ENCODE measurements at places on chromosomes 6 and 20.

DNA sequence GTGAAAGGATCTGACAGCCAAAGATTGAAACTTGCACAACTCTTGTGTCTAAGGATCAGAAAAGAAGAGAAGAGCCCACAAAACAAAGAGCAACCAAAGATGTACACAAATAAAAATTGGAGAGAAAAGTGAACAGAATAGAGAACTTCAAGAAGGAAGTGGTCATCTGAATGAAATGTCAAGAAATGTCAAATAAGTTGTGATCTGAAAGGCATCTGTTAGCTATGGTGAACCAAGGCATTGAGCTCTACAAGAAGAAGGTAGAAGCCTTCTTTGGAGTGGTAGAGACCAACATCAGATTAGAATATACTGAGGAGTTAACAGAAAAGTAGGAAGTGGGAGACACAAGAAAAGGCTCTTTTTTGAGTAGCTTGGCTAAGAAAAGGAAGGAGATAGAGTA, 28.5 kb downstream of the IL17F start:
- no peak for DNase-seq

- peak; percentile 46 for DNase-seq
These were observed 40.1 kb downstream of the ILRUN start for GRCh38 chr6:34656378-34657036.

- no peak for DNase-seq
These were observed 9.6 kb upstream of the PLG start for GRCh38 chr6:160692369-160692959.

DNA sequence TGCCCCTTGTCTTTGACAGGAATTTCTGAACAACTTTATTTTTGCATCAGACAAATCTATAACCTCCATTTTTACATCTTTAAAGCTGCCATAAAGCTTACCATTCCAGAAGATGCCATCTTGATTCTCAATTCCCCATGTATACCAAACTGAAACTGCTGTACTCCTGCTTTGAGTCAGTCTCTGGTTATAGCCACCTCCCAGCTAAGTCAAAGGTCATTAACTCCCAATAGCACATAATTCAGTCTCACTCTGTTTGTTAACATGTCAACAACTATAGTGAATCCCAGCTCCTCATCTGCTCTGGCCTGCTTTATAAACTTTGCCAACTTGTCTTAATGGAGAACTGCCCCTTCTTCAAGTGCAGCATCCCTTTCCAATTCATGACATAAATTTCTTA, 343.6 kb downstream of the FRK start:
- DNase-seq: no peak

DNA sequence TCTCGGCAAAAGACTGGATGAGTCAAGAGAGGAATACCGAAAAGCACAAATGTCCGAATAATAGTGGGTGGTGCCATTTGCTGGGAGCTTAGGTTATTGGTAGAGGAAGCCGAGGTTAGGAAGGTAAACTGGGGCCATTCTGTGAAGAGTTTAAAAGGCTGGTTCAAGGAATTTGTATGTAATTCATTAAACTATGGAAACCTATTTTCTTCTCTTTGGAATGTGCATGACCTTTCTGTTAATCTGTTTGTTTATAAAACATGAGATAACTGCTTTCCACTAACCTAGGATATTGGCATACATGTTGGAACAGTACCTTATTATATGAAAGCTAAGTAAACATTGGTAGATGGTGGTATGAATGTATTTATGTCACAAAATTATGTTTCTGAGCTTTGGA, 71.8 kb downstream of the LCA5 start:
- DNase-seq: no peak

DNA sequence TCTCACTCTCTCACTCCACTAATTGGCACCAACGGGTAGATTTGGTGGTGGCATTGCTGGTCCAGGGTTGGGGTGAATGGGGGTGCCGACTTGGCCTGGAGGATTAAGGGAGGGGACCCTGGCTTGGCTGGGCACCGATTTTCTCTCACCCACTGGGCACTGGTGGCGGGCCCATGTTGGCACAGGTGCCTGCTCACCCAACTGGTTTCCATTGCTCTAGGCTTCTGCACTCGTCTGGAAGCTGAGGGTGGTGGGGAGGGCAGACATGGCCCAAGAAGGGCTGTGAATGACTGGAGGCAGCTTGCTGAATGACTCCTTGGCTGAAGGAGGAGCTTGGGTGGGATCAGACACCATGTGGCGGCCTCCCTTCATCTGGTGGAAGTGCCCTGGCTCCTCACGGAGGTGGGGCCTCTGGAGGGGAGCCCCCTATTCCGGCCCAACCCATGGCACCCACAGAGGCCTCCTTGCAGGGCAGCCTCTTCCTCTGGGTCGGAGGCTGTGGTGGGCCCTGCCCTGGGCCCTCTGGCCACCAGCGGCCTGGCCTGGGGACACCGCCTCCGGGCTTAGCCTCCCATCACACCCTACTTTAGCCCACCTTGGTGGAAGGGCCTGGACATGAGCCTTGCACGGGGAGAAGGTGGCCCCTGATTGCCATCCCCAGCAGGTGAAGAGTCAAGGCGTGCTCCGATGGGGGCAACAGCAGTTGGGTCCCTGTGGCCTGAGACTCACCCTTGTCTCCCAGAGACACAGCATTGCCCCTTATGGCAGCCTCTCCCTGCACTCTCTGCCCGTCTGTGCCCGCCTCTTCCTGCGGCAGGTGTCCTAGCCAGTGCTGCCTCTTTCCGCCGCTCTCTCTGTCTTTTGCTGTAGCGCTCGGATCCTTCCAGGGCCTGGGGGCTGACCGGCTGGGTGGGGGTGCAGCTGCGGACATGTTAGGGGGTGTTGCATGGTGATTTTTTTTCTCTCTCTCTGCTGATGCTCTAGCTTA, 11.2 kb downstream of the VEGFA start:
- DNase-seq: no peak

GRCh38 chr20:59822291-59823029, 111.0 kb downstream of the SYCP2 start:
- DNase-seq: no peak

GRCh38 chr6:142816031-142816430, 128.9 kb downstream of the HIVEP2 start:
- no peak for DNase-seq

DNA sequence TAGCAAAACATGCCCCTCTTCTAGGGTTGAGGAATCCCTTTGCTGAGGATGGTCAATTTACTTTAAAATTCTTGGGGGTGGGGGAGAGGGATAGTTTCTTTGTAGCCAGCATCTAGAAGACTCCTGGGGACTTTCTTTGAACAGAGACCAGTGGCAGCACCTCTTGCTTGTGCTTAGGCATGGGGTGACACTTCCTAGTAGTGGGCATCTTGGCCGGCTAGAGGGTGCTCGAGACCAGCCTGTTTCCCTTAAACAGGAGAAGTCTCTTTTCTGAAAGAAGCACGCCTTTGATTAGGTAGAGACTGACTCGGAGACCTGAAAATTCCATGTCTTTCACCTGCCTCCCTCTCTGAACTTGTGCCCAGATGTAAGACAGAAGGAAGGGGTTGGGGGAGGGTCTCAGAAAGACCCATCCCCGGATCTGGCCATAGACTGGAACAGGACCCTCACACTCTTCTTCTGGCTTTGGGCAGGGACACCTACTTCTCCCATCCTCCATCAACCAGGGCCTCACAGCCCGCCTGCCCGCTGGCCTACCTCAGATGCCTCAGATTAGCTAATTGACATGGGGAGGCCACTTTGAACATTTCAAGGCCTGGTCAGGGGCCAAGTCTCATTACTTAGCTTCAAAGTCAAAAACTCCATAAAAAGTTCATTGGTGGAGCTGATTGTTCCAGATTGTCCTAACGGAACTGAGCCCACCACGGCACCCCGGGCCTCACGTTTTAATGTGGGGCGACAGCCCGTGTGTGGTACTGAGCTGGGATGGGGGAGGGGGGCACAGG, 172.2 kb downstream of the CDC5L start:
- DNase-seq: no peak

DNA sequence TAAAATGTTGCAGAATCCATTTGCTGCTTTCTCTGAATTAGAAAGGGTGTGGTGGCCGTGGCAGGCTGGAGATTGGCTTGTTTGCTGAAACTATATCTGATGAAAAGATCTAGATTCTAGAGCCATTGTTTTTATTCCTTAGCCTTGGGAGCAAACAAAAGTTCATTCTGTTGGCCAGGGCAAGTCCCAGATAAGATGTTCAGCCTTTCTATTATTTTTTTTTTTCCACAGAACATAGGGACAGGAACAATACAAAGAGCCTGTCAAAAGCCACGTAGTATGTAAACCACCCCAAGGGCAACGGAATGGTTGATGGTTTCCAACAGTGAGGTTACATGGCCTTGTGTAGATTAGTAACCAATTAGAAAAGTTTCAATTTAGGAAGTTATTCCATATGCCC, 119.9 kb upstream of the SLC22A16 start:
- DNase-seq: no peak

DNA sequence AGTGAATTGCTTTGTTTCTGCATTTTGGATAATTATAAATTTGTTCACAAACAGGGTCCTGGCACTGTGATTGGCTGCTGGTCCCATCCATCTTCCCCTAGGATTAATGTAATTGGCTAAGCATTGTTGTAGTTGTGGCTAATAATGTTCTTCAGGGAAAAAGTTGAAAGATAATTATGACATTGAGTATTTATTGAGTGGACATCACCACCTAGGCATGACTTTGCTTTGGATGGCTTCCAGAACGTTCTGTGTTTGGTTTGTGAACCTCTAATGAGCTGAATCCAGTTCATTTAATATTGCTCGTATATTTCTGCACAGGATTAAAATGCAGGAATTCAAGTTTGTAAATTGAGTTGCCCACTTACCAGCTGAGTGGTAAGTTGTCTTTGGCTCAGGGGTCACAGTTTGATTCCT, 55.1 kb downstream of the ARID1B start:
- DNase-seq: no peak

DNA sequence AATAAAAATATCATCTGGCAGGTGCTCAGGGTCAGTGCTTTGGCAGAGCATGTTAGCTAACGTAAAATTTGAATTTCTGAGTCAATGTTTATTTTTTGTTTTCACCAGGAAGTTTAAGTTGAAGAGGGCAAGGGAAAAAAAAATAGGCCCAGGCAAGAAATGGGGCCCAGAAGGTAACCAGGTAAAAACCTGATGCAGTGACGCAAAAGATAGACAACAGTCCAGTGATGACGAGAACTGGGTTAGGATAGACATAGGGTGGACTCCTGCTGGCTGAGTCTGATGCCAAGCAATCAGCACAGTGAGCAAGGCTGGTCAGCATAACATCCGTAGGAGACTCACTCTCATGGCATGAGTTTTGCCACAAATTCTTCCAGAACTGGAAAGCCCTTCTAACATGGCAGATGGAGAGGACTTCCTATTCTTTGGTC, 42.2 kb downstream of the ZHX3 start:
- no peak for DNase-seq

GRCh38 chr6:54100411-54101006, 10.7 kb upstream of the MLIP start:
- no peak for DNase-seq

DNA sequence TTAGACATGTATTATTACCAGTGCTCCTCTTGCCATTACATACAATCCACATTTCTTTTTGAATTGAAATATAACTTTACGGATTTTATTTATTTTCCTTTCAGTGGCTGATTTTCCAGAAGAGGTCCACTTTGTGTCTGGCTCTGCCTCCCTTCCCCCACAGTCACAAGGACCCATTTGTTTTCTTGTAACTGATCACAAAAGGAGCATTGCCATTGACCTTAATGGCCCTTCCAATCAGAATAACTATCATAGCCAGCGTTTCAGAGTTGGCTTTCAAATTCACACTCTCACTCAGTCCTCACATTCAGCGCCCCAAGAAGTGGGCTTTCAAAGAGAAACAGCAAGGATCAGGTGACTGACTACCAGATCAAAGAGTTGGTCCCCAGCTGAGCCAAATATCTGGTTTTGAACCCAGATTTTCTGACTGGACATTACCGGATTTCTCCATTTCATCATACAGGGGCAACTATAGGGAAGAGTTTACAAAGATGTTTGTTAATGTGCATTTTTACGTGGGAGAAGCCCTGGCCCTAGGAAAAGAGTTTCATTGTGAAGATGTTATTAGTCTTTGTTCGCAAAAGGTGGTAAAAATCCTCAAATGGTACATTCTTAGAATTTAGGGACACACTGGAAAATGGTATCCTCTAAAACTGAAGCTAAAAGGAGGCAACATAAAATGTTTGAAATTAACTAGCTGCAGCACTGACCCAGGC, 2.0 kb upstream of the SLC22A23 start:
- DNase-seq: no peak

DNA sequence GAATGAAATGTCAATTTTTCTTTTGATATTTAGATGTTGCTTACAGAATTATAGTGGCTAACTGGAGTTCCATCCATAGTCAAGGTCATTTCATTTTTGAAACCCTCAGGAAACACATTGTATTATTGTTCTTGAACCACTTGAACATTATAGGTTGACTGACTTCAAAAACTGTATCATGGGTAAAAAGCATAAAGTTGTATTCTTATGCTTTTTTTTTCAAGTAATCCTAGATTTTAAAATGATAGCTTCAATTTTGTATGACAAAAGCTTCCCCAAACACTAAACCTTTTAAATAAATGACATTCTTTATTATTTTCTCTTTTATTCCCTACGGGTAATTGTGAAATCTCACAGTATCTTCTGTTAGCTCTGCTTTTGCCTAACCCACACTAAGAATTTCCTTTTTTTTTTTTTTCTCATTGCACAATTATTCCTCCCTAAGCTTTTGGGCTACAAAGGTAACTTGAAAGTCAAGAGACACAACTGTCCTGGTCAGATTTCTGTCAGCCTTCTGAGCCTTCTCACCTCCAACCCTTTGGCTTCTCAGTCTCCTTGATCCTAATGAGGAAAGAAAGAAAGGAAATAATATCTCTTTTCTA, 36.9 kb upstream of the LAMA4 start:
- no peak for DNase-seq

DNA sequence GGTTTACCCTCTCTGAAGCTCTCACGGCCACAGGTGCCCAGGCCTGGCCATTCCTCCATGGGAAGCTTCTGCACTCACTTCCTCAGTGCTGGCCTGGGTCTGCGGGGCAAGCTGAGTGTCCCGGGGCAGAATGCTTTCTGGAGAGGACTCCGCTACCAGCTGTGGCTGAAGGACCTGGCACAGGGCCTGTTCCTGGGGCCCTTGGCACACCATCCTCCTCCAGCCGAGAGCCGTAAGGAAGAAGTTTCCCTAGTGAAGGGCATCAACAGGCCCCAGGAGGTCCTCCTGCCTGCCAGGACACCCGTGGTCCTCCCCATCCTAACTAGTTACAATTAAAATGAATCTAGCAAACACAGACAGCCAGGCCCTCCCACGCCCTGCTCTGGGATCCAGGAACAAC, 14.0 kb upstream of the KCNK15 start:
- no peak for DNase-seq

GRCh38 chr6:131003488-131004386, 59.3 kb downstream of the EPB41L2 start:
- no peak for DNase-seq

DNA sequence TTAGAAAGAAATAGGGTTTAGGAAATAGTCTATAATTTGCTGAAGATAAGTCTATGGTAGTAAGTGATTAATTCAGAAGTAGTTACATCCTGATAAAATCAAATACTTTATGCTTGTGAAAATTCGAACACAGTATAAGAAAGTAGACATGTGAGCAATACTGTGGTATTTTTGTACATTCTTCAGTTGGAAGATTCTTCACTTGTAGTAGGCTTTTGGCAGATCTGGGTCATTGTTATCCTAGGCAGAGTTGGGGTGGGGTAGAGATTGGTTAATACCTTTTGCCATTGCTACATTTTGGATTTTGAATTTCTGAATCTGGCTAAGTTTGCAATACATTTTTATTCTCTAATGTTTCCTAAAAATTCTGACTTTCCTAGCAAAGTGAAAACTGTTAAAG, 197.5 kb downstream of the BCKDHB start:
- DNase-seq: no peak

- no peak for DNase-seq
These were observed 98.2 kb downstream of the CAP2 start for GRCh38 chr6:17491416-17492142.

- no peak for DNase-seq
These were observed 3.0 kb upstream of the RBBP8NL start for GRCh38 chr20:62430311-62430853.
